ENCODE measurements at places on chromosomes 1 and 21.

GRCh38 chr1:191970116-191970515 lies 188.1 kb upstream of the RGS18 start:
- DNase-seq, result no peak

DNA sequence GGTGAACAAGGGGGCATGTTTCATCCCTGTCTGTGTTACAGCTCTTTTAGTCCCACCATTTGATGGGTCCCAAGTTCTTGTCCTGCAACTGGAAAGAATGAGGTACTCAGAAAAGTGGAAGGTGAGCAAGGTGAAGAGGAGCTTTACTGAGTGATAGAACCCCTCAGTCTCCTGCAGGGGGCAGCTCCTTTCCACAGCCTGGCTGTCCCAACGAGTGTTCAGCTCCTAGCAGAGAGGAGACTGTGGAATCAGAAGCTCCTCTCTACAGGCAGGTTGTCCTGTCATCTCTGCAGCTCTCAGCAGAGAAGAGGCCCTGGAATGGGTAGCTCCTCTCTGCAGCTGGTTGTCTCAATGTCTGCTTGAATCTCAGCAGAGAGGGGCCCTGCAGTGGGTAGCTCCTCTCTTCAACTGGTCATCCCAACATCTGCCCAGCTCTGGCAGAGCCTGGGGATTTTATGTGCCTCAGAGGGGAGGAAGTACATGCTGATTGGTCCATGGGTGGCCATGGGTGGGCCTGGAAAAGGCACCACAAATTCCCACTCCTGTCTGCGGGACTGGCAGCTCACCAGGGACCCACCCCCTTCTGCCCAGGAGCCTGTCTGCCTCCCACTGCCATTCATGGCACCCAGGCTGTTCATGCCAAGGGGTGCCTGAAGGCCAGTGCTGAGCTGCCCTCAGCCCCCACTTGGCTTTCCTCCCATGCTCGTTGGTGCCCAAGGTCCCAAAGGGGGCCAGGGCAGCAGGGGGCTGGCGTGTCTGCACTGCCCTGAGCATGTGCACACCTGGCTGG lies 25.7 kb downstream of the LDLRAD1 start:
- no peak for DNase-seq

- DNase-seq, result no peak
Measured at GRCh38 chr1:203867802-203868201, 6.4 kb downstream of the SNRPE start.

DNA sequence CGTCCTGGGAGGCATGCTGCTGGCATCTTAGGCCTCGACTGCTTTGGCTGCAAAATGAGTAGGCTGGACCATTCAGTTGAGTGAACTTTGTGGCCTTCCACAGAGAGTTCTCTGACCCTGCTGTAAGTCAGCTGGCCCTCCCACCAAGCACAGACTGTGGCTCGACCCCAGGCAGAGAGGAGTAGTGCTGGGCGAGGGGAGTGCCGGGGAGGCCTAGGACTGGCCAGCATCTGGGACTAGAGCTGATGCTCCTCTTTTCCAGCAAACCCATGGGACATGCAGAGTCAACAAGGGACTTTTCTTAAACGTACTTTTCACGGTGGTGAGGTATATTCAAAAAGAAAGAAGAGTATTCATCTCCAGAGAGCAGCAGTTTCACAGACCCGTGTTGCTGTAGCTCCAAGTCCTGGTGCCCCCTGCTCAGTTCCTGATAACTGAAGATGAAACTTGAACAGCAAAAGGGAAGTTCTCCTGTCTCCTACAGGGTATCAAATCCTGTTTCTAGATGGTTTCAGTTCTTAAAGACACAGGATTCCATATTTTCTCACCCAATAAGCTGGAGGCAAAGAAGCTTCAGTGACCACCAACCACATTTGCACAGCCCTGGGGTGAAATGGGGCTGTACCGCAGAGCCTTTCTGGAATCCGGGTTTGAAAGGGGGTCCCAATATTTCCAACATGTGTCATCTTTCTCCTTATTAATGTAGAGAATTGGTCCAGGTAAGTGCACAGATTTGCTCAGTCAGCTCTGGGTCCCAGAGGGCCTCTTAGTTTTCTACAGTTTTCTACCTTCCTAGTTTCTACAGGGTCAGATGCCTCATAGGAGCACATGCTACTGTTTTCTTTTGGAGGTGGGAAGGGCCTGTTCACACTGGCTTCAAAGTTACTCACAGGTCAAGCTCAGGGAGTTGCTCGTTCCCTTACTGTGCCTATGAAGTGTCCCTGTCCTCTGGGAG lies 20.9 kb downstream of the BATF3 start:
- no peak for DNase-seq

DNA sequence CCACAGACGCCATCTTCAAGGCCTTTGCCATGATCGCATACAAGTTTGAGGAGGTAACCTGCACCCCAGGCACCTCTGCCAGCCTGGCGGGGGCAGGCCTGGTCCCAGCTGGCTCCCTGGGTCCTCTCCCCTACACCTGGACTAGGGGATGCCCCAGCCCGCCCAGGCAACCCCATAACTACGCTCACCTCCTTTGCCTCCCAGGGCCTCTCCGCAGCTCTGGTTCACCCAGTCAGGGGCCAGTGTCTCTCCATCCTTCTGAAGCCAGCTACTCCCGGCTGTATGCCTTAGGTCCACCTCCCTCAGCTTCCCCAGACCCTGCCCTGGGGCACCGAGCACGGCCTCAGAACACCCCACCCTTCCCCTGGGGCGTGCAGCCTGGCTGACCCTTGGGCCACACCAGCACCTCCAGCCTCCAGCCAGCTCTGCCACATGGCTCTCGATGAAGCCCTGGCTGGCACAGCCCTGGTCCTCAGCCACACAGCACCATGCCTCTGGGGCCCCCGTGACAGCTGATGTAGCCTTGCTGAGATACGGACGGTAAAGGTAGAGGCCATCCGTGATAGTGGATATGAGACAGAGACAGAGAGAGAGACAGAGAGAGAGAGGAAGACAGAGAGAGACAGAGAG lies 80.4 kb upstream of the COL6A1 start:
- DNase-seq, result no peak

All from activated naive CD4-positive, alpha-beta T cell (primary cell).